G401 (cell line): ENCODE measurements at places on chromosomes 2 and 18.
A peak's percentile ranks its signal among the peaks of the same experiment; 100 is the strongest.

- DNase-seq: no peak
These were observed 28.1 kb downstream of the TFCP2L1 start for GRCh38 chr2:121256720-121257479.

GRCh38 chr2:228063558-228063957 lies 117.9 kb downstream of the SPHKAP start:
- no peak for DNase-seq

GRCh38 chr2:231052494-231053451 lies 3.9 kb upstream of the PSMD1 start:
- peak; percentile 90 for DNase-seq

DNA sequence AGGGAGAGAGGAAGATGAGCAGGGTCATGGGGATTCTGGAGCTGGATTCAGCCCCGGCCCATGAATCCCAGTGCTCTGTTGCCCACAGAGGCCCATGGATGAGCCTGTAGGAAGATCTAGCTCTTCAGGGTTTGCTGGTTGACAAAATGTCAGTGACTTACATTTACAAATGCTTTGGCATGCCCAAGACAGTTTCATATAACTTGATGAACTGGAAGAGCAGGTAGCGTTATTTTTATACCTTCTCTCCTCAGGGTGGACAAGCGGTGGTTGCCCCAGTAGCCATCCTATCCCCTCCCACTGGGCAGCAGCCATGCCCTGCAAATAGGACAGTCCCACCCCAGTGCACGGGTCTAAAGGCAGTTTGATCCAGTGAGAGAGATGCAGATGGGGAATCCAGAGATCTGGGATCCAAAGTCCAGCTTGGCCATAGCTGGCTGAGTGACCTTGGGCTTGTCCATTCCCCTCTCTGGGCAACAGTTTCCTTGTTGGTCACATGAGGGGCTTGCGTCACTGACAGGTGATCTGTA lies 21.5 kb upstream of the KCNK3 start:
- DNase-seq: no peak

GRCh38 chr18:46718501-46719341 lies 38.1 kb downstream of the ST8SIA5 start:
- DNase-seq: no peak
